ENCODE measurements at places on chromosomes 4 and X. TPM values are rescaled to one million over a fixed set of nuclear protein-coding genes. Genes with fewer than 3 reads are reported as not detected.

The PAGE2 gene
- not detected for total RNA-seq

The DOCK11 gene
- 48.4 TPM for total RNA-seq

The MAGEA8 gene
- total RNA-seq: not detected

The SLC9B1 gene
- total RNA-seq: 0.59 TPM

The DUSP9 gene
- total RNA-seq: 0.15 TPM

The PNMA3 gene
- 0.80 TPM for total RNA-seq

The UGT2A1 gene
- total RNA-seq: not detected

The HMGN5 gene
- total RNA-seq: 1.9 TPM

The CT45A8 gene
- total RNA-seq: not detected

The SORBS2 gene
- total RNA-seq: not detected

The SULT1B1 gene
- 0.15 TPM for total RNA-seq

The TRPC5OS gene
- total RNA-seq: not detected

The TMEM271 gene
- not detected for total RNA-seq

The LRIT3 gene
- total RNA-seq: 0.23 TPM

The MGARP gene
- total RNA-seq: 0.13 TPM

Data from activated CD8-positive, alpha-beta memory T cell treated with anti-CD3 and anti-CD28 coated beads for 36 hours (primary cell).